ENCODE measurements at places on chromosomes 4 and X. TPM values are rescaled to one million over a fixed set of nuclear protein-coding genes. Genes with fewer than 3 reads are reported as not detected.
A peak's percentile ranks its signal among the peaks of the same experiment; 100 is the strongest.

DNA sequence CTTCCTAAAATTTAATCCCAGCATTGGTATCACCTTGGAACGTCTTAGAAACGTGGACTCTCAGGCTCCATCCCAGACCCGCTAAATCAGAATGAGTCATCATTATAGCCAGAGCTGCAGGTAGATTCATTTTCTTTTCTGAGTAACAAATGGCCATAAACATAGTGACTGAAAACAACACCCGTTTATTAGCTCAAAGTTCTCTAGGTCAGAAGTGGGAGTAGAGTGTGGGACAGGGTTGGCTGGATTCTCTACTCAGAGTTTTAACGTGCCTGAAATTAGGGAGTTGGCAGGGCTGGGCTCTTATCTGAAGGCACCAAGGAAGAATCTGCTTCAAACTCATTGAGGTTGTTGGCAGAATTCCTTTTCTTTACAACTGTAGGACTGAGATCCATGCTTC lies 101.8 kb upstream of the C1QTNF7 start:
- no peak for DNase-seq

NEUROG2 gene
- not detected for total RNA-seq

DNA sequence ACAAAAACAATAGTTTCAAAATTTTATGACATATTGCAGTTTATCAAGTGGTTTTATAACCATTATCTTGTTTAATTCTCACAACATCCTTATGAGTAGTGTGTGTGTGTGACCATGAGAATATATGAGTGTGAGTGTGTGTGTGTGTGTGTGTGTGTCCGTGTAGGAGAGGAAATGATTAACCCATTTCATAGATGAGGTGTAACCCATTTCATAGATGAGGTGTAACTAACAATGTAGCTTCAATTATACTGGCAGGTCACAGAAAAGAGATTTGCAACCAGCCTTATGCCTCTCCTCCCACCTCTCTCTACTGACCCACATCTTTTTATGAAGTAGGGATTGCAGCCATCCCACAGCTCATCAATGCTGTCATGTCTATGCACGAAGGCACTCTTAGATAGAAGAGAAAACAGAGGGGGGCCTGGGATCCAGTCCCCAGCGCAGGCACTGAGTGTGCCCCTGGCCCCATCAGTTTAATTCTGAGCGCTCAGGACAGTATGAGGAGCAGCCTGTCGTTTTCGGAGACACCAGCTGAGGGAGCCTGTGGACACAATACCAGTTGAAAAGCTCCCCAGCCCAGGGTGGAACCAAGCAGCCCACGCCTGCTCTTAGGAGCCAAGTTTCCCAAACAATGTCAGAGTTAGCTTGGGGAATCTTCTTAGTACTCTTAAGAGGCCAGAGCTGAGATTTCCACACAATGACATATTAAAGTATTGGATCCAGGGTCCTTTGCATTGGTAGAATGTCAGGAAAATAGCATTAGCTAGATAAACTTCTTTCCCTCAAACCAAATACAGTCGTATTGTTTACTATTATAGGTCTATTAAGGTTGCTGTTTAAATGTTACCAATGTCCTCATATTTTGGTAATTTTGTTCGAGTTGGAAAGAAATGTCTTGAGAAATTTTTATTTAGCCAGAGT lies 88.6 kb downstream of the PALLD start:
- peak; percentile 55 for DNase-seq

DNA sequence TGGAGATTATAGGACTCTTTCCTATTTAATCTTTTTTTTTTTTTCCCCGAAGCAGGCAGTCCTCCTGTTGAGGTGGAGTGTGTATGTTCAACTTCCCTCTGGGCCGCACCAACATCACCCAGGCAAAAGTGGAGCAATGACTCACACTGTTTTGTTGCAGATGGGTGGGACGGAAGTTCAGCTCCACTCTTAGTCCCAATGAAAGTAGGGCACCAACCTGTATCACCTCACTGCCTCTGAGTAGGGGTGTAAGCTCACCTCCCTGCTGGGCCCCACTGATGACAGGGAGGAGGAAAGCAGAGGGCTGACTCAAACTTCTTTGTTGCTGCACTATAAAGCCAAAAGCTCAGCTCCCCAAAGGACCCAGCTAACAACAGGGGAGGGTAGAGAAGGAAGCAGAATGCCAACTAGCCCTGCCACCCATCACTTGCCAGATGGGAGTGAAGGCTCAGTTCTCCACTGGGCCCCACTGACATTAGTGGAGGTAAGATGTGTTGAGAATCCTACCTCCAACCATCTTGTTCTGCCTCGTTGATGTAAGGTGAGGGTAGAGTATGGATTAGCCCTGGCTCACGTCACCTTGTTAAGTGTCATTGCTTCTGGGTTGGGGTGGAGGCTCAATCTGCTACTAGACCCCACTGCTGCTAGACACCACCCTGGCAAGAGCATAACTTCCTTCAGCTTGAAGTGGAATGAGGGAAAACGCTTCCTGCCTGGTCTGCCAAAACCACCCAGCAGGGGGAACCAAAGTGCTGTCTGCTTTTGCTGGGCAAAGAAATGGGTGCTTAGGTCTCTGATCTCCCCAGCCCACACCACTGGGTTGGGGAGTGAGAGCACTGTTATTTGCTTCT lies 14.1 kb downstream of the RPS6KA3 start:
- no peak for DNase-seq

- no peak for DNase-seq
Measured at GRCh38 chr4:57550198-57550597, 440.0 kb upstream of the IGFBP7 start.
